Activated T-cell treated with anti-CD3 and anti-CD28 coated beads, Interleukin-2, amount 50 U/mL, for 72 hours (primary cell): ENCODE measurements at places on chromosomes 6 and 20. TPM values are rescaled to one million over a fixed set of nuclear protein-coding genes. Genes with fewer than 3 reads are reported as not detected.

Gene MARCKS
- total RNA-seq: 1.1 TPM

Gene FOXF2
- not detected for total RNA-seq

Gene ADTRP
- 62.4 TPM for total RNA-seq

Gene BMP6
- 2.2 TPM for total RNA-seq

- DNase-seq: no peak
Measured at GRCh38 chr6:139612135-139612465, 237.7 kb upstream of the CITED2 start.

DNA sequence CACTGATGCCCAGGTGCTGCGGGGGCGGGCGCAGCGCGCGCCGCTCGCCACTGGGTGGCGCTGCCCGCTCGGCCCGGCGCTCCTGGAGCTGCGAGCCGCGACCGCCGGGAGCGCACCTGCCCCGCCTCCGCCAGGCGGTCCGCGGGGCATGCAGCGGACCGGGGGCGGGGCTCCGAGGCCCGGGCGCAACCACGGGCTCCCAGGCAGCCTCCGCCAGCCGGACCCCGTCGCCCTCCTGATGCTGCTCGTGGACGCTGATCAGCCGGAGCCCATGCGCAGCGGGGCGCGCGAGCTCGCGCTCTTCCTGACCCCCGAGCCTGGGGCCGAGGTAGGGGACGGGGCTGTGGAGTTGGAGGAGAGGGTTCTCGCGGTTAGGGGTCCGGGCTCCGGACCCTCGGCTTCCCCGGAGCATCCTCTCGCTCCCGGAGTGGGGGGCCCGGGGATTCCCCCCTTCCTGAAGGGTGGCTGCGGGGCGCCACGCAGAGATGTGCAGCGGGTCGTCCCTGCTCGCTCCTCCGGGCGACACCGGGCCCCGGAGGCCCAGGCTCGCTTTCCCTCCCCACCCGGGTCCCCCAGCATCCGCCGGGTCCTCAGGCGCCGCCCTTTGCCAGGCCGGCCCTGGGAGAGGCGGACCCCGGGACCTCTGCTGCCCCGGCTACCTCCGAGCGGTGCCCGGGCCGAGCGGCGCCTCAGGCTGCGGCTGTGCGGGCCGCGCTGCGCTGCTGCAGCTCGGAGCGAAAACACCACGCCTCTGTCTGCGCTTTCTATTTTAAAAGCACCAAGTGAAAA lies at the start of gene BCAS4:
BCAS4 (plus strand) TSS at position 216 of the 789 bp plus-strand sequence; CDS start at position 239, 23 bp downstream.
- DNase-seq: peak; percentile 86

DNA sequence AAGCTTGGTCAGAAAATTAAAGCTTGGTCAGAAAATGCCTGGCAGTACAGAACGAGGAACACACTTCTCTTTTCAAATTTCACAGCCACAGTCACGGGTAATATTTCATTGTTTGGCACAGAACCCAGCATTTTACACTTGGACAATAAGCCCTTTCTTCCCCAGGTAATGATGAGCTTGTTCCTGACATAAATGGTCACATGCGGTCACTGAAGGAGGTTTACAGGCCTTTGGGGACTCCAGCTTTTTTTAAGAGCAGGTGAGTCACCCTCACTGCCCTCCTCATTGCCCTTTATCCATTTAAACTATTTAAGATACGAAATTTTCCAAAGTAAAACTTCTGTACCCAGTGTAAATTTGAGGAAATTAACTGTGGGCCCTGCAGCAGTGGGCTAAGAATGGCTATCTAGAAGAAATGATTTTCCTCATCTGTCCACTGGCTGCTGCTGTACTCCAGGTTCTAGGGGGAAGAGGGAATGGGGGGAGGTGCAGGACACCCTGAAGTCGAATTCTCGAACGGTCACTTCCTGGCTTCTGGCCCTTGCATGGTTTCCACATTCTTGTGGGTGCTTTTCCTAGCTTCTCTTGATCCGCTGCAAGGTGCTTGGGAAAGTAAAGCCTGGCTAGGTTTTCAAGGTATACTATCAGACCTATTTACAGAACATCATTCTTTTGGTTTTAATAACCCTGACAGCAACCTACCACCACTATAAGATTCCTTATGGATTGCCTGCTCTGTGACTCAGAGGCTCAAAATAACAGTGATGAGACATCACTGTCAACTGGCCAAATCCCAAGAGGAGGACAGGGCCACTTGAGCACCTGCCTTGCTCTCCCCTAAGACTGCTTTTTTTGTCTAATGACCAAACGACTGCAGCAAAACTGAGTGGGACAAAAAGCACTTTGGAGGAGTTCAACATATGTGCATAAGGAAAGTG lies 75.8 kb downstream of the PREP start:
- DNase-seq: no peak

DNA sequence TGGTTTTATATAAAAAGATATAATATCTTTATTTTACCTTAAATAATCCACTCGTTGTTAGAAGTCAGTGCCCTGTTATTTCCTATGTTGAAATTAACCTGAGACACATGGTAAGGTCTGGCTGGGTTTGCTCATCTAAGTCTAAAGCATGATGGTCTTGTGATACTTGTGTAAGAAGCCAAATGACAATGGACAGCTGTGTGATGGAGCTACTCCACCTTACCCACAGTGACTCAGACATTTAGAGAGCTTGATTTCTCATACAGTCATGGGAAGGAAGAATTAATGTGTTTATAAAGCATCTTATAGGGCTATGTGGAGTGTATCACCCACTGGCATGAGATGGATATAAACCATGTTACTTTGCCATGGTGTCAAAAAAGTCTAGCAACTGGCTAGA lies 11.7 kb downstream of the CTCFL start:
- DNase-seq: no peak

GRCh38 chr6:27838945-27839625 lies 73.1 kb downstream of the OR2B2 start:
- no peak for DNase-seq

- no peak for DNase-seq
Measured at GRCh38 chr20:19934792-19935491, 82.2 kb upstream of the NAA20 start.

GRCh38 chr6:14292119-14292518 lies 174.5 kb downstream of the CD83 start:
- no peak for DNase-seq

- no peak for DNase-seq
Measured at GRCh38 chr6:163708466-163708865, 293.9 kb downstream of the QKI start.

DNA sequence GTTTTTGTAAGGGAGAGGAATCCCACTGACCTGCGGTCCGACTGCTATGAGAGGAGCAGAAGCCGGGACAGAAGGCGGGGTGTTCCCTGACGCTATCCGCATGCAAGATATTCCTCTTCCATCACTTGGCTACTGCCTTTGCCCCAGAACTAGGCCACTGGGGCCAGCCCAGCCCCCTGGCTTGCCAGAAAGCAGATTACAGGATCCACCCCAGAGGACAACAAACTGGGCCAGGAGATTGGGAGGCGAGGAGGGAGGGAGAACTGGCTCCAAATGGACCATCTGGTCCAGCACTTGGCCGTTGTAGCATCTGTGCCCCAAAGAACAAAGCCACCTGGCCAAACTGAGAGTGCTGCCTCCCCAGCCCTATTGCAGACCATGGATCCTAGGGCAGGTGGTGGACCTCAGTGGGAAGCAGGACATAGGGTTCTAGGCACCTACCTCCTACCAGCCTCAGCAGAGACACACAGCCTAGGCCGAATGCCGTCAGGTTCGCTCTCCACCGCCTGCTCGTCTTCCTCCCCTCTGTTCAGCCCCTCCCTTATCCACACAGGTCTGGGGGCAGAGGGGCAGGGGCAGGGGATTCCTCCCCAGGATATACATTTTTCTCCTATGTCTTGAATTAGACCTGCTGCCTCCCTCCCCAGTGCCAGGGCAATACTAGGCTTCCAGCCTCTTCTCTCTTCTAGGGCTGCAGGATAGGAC lies 4.0 kb downstream of the MDGA1 start:
- no peak for DNase-seq

- no peak for DNase-seq
Measured at GRCh38 chr6:153160221-153160620, 29.1 kb upstream of the RGS17 start.

DNA sequence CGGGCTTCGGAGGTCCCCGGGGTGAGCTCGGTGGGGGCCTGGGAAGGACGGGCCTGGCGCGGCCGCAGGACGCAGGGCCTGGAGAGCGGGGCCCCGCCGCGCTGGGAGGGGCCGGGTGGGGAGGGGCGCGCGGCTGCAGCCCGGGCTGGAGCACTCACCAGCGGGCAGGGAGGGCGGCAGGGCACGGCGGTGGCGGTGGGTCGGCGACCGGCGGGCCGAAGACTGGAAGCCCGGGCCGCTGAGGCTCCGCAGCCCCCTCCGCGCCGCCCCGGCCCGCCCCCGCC lies at the start of gene GATA5:
GATA5 (minus strand) TSS at position 224 of the 284 bp plus-strand sequence. CDS start 474 bp downstream, outside the sequence.
- DNase-seq: no peak

- peak; percentile 5 for DNase-seq
Measured at GRCh38 chr6:30570740-30571074, 535 bp upstream of the ABCF1 start.

DNA sequence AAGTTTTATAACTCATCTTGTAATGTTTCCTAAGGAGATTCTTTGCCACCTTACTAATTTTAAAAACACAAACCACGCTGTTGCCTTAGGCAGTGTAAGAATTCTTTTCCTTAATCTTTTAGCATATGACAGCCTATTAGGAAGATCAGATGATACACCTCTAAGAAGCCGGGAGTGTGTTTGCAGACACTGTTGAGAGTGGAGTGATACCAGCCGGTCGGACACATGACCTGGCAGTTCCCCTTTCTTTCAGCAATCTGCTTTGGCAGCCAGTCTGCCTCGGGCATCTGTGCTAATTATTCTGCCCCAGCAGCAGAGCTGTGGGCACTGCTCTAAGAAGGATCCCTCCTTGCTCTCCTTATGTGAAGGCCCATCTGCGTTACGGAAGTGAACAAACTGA lies 50.9 kb downstream of the PLCB4 start:
- no peak for DNase-seq

- no peak for DNase-seq
Measured at GRCh38 chr20:62949153-62949821, 3.2 kb upstream of the SLC17A9 start.

- DNase-seq: no peak
Measured at GRCh38 chr6:137177611-137178010, 4.2 kb upstream of the IL22RA2 start.

GRCh38 chr20:37114012-37114411 lies 18.2 kb upstream of the RBL1 start:
- no peak for DNase-seq

DNA sequence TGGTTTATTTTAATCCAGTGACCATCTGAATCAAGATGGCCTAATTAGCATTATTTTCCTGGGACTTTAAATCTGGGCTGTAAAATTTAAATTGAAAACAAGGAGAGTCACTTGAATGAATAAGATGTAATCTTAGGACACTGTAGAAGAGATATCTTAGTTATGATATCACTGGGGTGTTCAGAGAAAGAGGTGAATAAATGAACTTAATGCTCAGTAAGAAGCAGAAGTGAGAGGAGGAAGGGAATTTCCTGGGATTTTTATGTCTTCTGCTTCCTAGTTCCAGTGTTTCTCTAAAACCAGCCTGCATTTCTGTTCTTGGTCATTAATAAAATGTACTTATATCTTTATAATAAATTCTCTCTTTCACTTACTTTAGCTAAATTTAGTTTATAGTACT lies 136.8 kb upstream of the PTPRK start:
- DNase-seq: no peak

GRCh38 chr6:28474441-28475219 lies 31.3 kb upstream of the ZSCAN23 start:
- peak; percentile 33 for DNase-seq

DNA sequence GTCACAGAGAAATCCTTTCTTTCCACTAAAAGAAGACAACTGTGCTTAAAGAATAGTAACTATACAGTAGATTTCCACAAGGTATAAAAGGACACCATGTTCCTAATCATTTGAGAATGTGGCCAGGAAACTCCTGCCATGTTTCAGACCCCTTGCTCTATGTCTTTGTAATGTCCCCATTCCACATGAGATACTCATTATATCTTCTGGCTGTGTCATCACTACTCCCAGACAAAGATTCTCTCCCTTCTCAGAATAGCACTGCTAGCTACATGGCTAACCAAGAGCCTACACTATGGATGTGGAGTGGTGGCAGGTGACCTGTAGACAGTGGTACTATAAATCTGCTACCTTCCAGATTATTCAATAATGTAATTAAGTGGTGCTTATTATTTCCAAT lies 218.1 kb upstream of the MCHR2 start:
- no peak for DNase-seq

DNA sequence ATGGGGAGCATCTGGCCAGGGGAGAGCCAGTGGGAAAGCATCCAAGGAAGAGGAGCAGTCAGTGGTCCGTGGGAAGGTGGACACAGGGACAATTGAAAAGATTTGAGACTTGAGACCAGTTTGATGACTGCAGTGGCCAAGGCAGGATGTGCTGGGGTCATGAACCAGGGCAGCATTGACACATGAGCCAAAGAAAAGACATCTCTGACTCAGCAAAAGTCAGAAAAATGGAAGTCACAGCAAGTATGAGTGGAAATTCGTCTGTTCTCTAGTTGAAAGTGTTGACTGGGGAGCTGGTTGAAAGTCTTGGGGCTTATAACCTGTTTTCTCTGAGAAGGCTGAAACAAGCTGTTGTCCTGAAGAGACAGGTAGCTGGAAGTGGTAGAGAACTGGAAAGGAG lies 31.3 kb downstream of the RAB22A start:
- no peak for DNase-seq
